A172 (cell line): ENCODE measurements at places on chromosomes 6 and 20.

DNA sequence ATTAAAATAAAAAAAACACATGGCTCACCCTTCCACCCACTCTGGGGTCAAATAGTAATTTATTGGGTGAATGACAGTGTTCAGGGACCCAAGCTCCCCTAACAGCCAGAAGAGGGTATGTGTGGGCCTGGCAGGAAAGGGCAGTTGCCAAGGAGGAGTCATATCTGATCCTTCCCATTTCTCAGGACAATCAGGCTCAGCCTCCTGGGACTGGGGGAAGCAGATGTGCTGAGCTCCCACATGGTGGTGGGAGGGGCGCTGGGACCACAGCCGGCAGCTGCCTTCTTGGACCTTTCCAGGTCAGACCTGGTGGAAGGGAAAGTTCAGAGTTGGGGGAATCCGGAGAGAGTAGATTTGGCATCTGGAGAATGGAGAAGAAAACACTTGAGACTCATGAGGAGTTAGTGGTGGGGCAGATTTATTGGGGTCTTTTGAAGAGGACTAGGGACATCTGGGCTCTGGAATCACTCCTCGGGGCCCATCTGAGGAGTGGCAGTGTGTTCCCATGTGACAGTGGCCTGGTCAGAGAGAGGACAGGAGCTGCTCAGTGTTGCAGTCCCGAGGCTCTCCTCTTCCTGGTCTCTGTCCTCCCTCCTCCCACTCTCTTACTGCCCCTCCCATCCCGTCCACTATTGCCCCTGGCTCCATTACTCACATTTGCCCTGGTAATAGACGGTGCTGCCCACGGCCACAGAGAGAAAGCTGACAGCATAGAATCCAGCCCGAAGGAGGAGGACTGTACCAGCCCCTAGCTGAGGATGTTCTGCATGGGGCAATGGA is 3.0 kb downstream of the LST1 start:
- DNase-seq, result no peak

DNA sequence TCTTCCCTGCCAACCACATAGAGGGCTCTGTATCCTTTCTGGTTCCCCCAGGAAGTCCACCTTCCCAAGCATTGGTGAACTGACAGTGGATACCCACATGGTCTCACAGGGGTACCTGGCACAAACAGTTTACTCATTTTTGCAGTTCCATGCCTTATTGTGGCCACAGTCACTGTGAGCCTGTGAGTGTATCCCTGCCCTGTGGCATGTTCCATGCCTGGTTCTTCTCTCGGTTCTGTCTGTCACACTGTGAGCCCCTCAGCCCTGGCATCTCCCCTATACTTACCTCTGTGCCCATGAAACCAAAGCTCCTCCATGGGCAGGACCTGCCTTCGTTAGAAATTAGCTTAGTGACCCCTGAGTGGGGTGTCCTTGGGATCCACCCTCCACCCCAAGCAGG is 107.8 kb downstream of the TOX2 start:
- DNase-seq, result no peak

GRCh38 chr6:44626616-44627015 is 239.1 kb downstream of the CDC5L start:
- DNase-seq, result no peak

GRCh38 chr6:146767632-146768031 is 168.9 kb downstream of the ADGB start:
- no peak for DNase-seq

GRCh38 chr6:34045771-34046170 is 100.1 kb downstream of the GRM4 start:
- DNase-seq, result no peak

DNA sequence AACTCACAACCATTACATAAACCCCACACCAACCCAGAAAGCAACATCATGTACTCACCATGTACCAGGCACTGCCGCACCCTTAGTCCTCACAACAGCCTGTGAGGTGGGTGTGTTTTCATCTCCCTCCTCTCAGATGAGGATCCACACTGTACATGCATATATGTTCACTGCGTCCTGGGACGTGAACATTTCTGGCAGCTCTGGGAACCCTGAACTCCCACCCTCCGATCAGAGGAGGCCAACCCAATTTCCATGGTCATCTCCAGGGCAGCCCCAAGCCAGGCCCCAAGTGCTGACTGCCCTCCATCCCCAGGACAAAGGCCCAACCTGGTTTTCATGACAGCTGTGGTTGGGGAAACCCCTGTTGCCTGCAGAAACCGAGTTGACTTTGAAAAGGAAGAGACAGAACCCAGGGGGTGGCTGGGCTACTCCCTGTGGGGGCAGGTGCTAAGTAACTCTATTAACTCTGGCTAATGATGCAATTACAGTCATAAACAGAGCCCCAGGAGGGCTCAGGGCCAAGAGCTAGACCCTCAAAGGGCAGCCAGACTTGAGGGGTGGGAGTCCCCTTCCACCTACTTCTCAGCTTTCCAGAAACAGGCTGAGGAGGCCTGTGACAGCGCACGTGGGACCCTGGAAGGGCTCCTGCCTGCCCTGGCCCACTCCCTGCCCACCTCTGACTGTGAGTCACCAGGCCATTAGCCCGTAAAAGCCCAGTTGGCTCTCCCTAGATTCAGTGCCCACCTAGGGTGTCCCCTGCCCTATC is 2.6 kb downstream of the TFEB start:
- no peak for DNase-seq

- peak; percentile 19 for DNase-seq
Observed at GRCh38 chr6:140401761-140402160, 1027.3 kb upstream of the CITED2 start.
